NCI-H446 treated with DMSO at 0.1 percent for 48 hours (cell line): ENCODE measurements at places on chromosomes 1 and 21.

GRCh38 chr1:33057095-33057494 is 20.4 kb upstream of the AK2 start:
- DNase-seq, result no peak

GRCh38 chr1:48229317-48229716 is 6.8 kb downstream of the SLC5A9 start:
- DNase-seq, result no peak

DNA sequence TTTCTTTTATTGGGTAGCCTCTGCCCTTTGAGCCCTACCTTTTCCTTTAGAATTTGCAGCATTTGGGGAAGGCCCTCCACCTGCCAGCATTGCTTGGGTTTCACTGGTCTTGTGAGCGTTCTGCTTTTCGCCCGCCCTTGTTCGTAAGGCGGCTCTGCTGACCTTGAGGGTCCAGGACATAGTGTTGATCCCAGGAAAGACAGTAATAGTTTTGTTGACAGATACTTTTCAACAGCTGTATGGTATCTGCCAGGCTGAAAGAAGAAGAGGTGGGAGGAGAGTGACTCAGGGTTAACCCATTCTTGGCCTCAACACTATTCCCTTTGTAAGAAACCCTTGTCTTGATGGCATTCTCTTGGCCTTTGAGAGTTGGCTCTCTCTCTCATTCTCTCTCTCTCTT is 113.4 kb upstream of the SPAG17 start:
- DNase-seq, result no peak

DNA sequence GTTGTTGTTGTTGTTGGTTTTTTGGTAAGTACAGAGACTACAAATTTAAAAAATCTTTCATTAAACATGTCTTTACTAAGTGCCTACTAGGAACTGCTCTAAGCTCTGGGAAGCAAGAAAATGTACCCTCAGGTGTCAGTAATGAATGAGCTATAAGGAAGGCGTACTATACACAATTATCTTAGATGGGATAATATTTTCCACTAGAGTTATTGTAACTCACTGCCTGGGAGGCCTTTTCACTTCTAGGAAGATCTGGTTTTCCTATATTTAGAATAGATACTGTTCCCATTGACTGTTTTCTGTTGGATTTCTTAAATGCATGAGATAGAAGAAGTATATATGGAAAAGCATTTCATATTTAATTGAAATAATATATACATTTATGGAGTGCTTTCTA is 19.6 kb downstream of the CLIC4 start:
- no peak for DNase-seq

DNA sequence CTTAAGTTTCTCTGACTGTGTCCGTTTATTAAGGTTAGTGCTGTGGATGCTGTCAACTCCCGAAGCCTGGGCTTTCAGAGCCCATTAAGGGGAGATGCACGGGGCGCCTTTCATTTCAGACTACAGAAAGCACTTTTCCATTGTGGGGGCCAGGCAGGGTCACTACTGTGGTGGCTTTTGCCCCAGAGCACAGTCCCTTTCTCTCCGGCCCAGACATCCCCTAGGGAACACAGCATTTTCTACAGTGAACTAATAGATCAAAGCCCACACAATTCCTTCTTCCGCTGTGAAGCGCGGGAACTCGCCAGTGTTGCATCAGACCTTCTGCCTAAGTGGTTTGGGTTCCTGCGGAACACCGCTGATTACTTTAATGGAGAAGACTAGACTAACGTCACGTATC is 26.8 kb upstream of the MAP1LC3C start:
- DNase-seq, result no peak

DNA sequence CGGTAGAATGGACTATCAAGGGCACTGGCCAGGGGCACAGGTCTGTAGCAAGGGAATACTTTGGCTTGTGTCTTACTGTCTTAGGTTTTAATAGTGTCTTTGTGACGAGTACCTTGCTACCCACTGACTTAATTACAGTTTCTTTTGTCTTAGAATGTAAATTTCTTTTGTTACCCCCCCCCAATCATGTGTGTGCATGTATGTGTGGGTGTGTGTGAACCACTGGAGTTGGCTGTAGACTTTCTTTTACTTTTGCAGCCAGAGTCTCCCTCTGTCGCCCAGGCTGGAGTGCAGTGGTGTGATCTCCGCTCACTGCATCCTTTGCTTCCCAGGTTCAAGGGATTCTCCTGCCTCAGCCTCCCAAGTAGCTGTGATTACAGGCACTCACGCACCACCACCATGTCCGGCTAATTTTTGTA is 61.8 kb upstream of the CLDN14 start:
- DNase-seq, result no peak

DNA sequence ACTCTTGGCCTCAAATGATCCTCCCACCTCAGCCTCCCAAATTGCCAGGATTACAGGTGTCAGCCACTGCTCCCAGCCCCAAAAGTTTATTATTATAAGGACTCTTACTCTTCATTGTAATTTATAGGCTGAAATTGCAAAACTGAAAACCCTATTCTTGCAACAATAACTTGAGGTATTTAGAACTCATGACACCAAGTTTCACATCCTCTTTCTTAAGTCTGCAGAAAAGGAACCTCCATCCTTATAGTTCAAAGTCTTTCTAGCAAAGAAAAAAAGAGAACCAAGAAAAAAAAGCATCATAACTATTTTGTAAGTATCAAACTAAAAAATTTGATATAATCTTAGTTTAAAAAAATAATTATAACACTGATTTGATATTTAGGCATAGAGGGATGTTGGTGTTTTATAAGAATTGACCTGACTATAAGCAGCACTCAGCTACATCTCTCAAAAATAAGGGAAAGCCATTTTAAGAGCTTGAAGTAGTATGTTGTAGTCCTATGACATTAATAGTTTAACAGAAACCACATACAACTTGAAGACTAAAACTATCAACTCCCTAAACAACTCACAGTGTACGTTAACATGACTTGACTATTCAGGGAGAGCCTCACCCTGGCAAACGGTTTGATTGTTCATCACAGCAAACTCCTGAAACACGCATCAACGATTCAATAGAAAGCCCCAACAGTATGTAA is 122.4 kb downstream of the AKT3 start:
- no peak for DNase-seq

DNA sequence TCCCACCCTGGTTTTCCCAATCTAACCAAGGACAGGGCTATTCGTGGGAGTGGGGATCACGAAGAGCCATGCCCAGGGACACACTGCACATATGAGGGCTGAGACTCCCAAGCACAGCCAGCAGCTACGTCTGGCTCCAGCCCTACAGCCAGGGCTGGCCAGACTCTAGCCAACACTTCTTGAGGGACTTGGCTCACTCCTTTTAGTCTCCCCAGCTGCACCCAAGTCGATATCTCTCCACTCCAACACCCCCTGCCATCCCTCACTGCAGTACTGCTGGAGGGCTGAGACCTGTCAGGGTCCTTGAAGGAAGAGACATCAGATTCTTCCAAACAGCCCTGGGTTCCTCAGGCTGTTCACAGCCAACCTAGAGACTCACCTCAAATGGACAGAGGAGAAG is 62.6 kb downstream of the CD46 start:
- DNase-seq, result no peak

DNA sequence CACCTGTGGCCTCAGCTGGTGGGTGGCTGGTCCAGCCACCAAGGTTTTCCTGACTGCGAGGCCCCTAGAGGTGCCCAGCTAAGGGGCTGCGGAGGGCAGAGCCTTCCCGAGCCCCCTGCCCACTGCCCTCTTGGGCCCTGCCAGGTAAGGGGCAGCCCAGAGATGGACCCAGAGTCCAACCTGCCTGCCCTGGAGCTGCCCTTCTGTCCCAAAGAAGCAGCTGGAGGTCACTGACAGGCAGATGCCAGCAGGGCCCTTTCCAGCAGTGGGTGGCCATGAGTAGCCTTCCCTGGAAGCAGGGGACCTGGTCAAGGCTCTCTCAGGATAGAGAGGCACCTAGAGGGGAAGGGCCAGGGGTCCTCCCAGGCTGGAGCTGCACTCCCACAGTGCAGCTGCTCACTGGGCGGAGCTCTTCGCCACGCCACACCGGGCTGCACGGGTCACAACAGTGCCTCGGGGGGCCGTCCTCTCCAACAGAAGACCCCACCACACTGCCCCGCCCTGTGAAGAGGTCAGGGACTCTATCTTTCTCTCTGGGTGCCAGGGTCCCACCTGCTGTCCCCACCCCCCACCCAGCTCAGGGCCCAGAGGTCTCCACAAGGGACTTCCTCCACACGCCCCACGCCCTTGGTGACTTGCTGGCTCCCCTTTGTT is 10.9 kb upstream of the GNB1 start:
- no peak for DNase-seq

GRCh38 chr21:38753114-38753513 is 52.6 kb upstream of the ETS2 start:
- DNase-seq, result no peak
